ENCODE measurements at places on chromosomes 1 and 21. TPM values are rescaled to one million over a fixed set of nuclear protein-coding genes. Genes with fewer than 3 reads are reported as not detected.

Gene RALGPS2
- total RNA-seq, result 11.6 TPM

- peak; percentile 55 for DNase-seq
Measured at GRCh38 chr21:34630536-34631143, 15.7 kb upstream of the RCAN1 start.

Gene SPRR1B
- total RNA-seq, result 1.9 TPM

Gene CYP2J2
- not detected for total RNA-seq

Gene SERBP1
- total RNA-seq, result 227 TPM

Gene TLR5
- 0.38 TPM for total RNA-seq

Gene TINAGL1
- total RNA-seq, result 596 TPM

DNA sequence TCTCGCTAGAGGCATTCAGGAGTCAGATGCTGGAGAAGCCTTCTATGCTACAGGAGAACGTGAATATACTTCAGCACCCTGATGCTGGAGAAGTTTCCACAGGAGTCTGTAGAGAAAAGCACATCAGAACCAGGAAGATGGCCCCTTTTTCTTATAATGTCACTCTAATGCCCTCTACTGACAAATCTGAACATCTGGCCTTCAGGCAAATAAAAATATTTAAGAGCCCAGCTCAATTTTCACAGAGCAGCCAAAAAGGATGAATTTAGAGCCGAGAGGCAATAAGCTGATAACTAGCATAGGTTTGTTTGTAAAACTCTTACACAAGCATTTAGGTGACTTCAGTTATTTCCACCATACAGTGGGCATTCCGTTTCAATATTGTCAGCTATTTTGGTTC is 3.8 kb upstream of the RRP15 start:
- no peak for DNase-seq

DNA sequence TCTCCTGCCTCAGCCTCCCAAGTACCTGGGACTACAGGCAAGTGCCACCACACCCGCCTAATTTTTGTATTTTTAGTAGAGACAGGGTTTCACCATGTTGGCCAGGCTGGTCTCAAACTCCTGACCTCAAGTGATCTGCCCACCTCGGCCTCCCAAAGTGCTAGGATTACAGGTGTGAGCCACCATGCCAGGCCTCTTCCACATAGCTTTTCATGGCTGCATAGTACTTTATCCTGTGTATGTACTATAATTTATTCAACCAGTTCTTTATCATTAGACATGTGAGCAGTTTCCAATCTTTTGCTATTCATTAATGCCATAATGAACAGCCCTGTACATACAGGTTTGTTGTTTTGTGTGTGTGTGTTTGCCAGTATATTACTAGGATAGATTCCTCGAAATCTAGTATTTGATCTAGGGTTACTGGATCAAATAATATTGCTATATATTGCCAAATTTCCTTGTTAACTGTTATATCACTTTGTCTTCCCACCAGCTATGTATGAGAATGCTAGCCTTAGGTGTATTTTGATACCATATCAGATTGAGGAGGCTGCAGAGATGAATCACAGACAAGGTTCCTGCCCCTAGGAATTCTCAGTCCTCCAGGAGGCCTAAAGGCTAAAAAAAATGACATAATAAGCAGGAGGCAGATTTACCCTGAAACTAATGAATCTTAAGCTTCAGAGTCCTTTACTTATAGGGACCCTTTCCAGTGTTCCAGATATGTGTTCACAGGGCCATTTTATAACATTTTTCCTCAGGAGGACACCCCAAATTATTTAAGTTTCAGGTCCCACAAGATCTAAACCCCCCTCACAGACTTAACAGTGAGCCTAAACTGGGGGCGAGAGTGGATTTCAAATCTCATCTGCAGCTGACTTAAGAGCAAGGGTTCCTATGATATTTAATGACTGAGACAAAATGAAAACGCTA is 2.1 kb upstream of the PDIK1L start:
- no peak for DNase-seq

DNA sequence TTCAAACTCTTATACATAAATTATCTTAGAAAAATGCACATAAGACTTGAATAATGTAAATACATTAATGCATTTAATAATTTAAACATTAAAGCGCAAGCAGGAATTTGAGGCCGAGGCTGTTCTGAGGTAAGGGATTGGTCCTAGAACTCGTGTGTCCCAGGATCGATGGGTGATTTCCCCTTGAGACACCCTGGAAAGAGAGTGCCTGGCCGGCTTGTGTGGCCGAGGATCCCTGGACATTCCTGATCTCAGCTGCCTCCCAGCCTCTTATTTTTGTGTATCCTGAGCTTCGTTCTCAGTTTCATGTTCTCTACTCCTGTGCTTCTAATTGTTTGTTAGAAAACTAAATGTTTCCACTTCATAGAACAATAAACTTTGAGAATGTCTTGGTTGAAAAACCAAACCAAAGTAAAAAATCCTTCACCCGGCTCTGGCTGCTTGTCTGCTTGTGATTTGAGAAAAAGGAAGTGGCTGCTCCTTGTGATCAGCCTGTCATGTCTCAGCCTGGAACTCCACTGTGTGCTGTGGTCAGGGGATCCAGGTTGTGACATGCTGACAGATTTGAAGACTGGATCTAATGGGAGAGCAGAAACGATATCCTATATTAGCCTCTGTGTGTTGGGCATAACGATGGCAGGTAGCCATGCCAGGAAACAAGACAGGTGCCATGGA is 40.7 kb downstream of the PEX14 start:
- DNase-seq, result no peak

GRCh38 chr1:94596260-94596659 is 54.7 kb upstream of the F3 start:
- DNase-seq, result no peak

Gene LENEP
- 0.18 TPM for total RNA-seq

Gene LRRC39
- 0.05 TPM for total RNA-seq

Gene LRRC8C
- 2.9 TPM for total RNA-seq

Gene CCDC27
- total RNA-seq, result not detected

DNA sequence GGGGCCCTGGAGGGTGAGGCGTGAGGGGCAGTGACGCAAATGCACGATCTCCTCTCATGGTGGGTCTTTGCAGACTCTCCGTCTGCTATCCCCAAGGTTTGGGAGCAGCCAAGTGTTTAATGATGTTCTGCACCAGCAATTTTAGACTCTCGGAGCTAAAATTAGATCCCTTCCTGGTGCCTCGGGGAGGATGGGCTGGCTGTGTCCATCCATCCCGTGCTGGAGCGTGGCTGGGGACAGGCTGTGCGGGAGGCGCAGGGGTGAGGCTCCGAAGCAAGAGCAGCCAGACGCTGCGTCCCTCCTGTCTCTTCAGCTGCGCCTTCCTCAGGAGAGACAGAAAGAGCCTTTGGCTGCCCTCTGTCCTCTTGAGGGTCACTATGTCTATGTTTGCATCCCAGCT is 387.6 kb downstream of the CAMTA1 start:
- DNase-seq, result no peak

Gene E2F2
- 4.7 TPM for total RNA-seq

- DNase-seq, result no peak
Measured at GRCh38 chr1:41833519-41834000, 85.2 kb downstream of the HIVEP3 start.

DNA sequence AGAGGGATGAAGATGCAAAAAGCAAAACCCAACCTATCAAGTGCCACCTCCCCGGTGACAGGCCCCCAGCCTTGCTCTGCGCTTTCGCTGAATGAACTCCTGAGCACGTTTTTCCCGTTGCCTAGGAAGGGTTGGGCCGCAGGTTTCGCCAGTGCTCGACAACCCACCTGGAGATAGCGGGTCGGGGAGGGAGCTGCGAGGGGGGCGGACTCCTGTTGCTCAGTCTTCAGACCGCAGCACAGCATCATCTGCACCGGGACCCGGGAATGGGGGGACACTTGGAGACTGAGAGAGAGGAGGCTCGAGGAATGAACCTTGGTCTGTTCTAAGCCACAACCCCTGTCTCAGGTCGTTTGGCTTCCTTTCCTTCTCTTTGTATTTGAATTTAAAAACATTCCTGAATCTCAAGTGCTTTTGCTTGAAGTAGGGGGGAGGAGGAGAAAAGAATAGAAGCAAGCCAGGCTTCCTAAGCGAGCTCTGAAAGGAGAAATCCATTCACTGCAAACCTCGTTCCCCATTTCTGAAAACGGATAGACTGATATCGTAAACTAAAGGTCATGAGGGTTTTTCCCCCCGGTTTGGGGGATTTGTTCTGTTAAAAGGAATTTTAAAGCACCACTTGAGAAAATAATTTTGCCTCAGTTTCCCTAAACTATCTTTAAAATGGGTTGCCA is 1.2 kb downstream of the AK5 start:
- DNase-seq, result no peak

DNA sequence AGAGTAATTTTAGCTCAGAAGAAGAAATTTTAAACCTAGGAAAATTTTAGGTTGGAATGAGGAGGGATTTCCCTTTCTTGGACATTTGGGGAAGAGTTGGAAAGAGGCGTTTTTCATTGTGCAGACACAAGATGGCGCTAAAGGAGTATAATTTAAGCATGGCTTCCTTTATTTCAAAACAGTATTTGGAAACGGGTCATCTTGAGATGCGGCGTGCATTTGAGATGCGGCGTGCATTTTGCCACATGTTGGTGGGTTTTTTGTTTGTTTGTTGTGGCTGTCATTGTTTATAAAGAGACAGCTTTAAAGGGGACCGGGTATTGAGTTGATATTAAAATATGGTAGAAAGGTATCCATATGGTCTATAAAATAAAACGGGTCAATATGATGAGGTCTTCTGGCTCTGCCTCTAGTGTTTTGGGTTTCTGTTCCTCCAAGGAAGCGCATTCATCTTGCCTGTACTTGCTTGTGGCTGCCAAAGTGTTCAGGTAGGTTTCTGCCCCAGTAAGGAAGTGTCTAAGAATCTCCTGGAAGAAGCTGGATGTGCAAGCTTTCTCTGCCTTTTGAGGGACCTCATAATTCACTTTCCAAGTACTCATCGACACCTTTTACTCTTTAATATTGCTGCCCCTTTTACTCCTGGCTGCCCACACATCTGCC is 210.3 kb downstream of the SLC35F3 start:
- DNase-seq, result peak; percentile 52

- no peak for DNase-seq
Measured at GRCh38 chr21:38850277-38850951, 44.7 kb downstream of the ETS2 start.

DNA sequence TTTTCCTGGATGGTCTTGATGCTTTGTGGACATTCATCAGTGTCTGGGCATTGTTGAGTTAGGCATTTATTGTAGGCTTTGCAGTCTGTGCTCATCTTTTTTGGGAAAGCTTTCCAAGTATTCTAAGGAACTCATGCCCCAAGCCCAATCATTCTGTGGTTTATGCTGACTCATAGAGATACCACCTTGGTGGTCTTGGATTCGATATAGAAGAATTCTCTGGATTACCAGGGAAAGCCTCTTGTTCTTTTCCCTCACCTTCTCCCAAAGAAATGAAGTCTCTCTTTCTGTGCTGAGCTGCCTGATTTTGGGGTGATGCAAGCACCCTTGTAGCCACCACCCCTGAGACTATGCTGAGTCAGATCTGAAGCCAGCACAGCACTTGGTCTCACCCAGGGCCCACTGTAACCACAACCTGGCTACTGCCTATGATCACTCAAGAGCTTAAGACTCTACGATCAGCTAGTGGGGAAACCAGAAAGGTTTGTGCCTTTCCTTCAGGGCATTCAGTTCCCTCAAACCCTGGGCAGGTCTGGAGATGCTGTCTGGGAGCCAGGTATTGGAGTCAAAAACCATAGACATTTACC is 422.6 kb downstream of the NUF2 start:
- no peak for DNase-seq

GRCh38 chr1:55724551-55725325 is 509.6 kb upstream of the USP24 start:
- no peak for DNase-seq

GRCh38 chr1:205255941-205256780 is 28.4 kb downstream of the TMCC2 start:
- peak; percentile 94 for DNase-seq

- no peak for DNase-seq
Measured at GRCh38 chr1:65758128-65758527, 34.6 kb upstream of the PDE4B start.

Gene ANGPTL1
- not detected for total RNA-seq

DNA sequence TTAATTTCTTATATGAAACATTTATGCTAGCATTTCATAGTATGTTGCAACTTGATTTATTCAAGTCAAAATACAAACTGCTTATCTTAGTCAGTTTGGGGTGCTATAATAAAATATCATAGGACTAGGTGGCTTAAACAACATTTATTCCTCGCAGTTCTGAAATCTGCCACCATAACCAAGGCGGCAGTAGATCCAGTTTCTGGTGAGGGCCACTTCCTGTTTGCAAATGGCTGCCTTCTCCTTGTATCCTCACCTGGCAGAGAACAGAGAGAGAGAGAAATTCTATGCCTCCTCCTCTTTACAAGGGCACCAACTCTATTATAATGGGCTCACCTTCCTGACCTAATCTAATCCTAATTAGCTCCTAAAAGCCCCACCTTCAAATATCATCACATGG is 76.1 kb upstream of the RGS2 start:
- DNase-seq, result peak; percentile 46

DNA sequence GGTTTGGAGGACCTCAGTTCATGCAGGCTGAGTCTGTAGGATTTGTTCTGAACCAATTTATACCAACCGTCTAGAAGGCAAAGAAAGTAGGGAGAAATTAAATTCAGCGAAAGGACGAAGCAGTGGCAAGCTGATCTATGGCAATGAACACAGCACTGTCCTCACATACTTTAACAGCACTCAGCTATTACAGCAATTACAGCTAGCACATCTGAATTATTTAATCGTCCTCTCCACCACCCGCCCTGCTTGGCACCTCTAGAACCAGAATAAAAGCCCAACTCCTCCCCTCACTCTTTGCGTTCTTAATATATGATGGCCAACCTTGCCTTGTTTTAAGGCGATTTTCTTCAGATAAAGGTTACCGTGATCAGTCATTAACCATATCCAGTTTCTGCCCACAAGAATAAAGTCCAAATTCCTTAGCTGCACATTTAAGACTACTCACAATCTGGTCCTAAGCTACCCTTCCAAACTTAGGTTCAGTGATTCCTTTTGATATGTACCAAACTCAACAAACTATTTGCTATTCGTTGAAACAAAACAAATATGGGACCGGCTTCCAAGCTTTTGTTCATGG is 169.4 kb upstream of the ESRRG start:
- DNase-seq, result no peak

Gene ABCA4
- total RNA-seq, result not detected

DNA sequence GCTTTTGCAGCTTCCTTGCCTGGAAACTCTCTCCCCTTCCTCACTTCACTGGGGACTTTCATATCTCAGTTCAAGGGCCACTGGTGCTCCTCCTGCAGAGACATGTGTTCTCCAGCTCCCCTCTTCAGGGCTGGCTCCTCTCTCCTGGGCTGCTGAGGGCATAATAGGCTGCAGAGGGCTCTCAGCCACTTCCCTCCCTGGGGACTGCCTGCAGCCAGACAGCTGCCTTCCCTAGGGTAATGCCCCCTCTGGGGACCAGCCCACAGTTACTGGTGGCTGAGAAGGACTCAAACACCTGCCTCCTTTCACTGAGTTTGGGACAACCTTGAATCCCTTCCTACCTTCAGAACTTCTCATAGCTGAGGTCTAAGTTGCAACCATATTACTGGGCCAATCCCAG is 104.8 kb upstream of the POU3F1 start:
- no peak for DNase-seq

Gene SLC25A34
- total RNA-seq, result 0.23 TPM

GRCh38 chr21:45075596-45076244 is 1.3 kb downstream of the ADARB1 start:
- DNase-seq, result no peak

All from HT-29 (cell line).